Mesenteric fat pad (tissue), 1 donor: ENCODE measurements at places on chromosomes 7 and 10. TPM values are rescaled to one million over a fixed set of nuclear protein-coding genes. Genes with fewer than 3 reads are reported as not detected.

Gene GIMAP8
- total RNA-seq = 22.0 TPM

Gene AKR1C3
- total RNA-seq = 192 TPM

Gene PON1
- total RNA-seq = 0.19 TPM

Gene MYOZ1
- 0.58 TPM for total RNA-seq

Gene ADAM22
- total RNA-seq = 2.3 TPM

Gene HMX2
- total RNA-seq = not detected

Gene CCDC172
- total RNA-seq = not detected

Gene ZNF746
- 19.9 TPM for total RNA-seq

Gene SAMD9L
- total RNA-seq = 12.4 TPM

Gene POLR3A
- total RNA-seq = 12.0 TPM

Gene SFTPD
- not detected for total RNA-seq

Gene EPO
- total RNA-seq = not detected

Gene DDC
- 1.0 TPM for total RNA-seq

Gene HOXA2
- total RNA-seq = 1.2 TPM

Gene OR6V1
- not detected for total RNA-seq

Gene CNNM2
- 3.1 TPM for total RNA-seq

Gene HGF
- 8.2 TPM for total RNA-seq

Gene METTL27
- 1.7 TPM for total RNA-seq

Gene NAT16
- total RNA-seq = not detected

Gene SORCS1
- total RNA-seq = 0.16 TPM

Gene IDI2
- not detected for total RNA-seq

Gene PAX4
- total RNA-seq = not detected

Gene TAS2R41
- not detected for total RNA-seq
